Esophagus mucosa (tissue), 1 donor: ENCODE measurements at places on chromosomes 2 and 18. TPM values are rescaled to one million over a fixed set of nuclear protein-coding genes. Genes with fewer than 3 reads are reported as not detected.

SERPINB12 gene
- 0.60 TPM for total RNA-seq

TFPI gene
- 9.1 TPM for total RNA-seq

IL1R1 gene
- 19.1 TPM for total RNA-seq

FBXO48 gene
- 1.00 TPM for total RNA-seq

GRB14 gene
- total RNA-seq, result 0.36 TPM

NLRC4 gene
- 0.08 TPM for total RNA-seq

GCA gene
- 7.1 TPM for total RNA-seq

DNA sequence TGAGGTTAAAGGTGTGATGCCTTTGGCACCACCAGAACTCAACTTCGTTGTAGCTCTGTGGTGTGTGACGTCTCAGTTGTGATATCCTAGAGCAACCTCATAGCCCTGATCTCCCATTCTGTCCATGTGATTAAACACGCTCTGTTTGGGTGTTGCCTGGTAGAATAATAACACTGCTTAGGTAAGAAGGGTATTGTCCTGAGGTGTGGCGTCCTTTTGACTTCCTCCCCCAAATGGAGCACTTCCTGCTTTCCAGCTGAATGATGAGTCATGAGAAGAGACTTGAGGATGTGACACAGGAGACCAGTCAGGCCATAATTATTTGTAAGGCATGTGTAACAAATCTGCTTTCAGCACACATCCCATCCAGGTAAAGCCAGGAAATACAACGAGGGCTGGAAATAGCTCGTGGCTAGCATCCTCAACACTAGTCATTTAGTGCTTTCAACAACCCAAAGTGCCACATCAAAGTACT, 100.7 kb downstream of the RAPGEF4 start:
- peak; percentile 99 for ATAC-seq

DNA sequence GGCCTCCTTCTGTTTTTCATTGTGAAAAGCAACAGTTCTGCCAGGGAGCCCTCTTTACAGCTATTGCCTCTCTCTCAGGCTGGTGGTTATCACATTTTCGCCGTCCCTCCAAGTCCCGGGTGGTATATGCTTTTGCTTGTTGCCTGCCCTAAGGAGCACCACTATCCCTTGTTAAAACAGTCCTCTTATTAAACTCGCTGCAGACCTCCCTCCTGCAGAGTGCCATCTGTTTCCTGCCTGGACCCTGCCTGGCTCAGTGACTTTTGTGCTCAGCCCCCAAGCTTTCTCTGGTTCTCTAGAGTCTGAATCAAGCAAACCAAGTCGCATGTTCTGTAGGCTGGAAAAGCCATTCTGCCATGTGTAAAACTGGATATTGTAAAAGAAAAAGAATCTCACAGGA, 72.1 kb upstream of the FHL2 start:
- no peak for ATAC-seq

- no peak for ATAC-seq
These were observed 151.4 kb downstream of the TNS1 start for GRCh38 chr2:217851191-217852020.

DNA sequence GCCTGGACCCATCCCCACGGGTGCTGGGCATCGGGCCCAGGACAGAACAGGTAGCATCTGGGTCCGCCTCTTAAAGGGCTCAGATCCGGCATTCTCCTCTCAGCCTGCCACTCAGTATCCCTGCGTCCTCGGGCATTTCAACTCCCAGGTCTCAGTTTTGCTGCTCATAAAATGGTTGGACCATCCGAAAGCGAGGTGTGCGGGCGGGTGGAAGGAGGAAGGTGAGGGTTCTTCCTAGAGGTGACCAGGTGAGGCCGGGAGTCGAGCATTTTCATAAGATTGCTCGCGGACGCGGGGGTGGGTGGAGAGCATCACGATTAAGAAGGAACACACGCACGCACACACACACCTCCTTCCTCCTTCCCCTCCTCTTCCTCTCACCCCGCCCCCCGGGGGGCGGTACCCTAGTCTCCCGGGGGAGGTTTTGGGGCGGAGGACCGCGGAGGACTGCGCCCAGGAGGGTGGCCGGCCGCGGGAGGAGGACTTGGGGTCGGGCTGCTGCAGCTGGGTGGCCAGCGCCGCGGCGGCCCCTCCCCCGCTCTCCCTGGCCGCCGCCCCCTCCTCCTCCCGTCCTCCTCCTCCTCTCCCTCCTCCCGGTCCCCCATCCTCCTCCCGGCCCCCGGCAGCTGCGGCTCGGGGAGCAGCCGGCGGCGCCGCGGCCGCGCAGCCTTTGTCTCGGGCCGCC, 97.9 kb upstream of the GPR45 start:
- peak; percentile 50 for ATAC-seq

DNA sequence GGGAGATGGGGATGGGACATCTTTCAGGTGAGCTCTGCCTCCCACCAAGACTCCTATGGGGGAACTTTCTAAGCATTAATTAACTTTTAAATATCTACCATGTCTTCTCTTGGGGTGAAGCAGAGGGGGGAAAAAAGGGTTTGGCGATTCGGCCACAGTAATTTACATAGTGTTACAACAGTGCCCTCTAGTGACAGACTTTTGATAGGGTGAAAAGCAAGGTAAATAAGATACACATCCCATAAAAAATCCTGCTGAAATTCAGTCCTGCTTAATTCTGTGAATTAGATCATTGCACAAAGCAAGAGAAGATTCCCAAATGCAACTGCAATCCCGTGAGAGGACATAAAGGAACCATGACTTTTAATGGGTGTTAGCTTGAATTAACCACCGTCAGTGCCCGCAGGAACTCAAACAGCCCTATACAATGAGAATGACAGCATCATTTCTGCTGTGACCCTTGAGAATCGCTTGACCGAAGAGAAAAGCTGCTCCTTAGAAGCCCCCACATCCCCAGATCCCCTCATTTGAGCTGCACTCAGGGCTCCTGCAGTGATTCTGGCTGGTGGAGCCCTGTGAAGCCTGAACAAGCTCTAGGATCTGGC, 32.8 kb downstream of the FAM124B start:
- no peak for ATAC-seq

GRCh38 chr2:4272261-4272858, 569.0 kb downstream of the DCDC2C start:
- no peak for ATAC-seq

- ATAC-seq, result no peak
These were observed 36.2 kb upstream of the HS6ST1 start for GRCh38 chr2:128354726-128355470.

DNA sequence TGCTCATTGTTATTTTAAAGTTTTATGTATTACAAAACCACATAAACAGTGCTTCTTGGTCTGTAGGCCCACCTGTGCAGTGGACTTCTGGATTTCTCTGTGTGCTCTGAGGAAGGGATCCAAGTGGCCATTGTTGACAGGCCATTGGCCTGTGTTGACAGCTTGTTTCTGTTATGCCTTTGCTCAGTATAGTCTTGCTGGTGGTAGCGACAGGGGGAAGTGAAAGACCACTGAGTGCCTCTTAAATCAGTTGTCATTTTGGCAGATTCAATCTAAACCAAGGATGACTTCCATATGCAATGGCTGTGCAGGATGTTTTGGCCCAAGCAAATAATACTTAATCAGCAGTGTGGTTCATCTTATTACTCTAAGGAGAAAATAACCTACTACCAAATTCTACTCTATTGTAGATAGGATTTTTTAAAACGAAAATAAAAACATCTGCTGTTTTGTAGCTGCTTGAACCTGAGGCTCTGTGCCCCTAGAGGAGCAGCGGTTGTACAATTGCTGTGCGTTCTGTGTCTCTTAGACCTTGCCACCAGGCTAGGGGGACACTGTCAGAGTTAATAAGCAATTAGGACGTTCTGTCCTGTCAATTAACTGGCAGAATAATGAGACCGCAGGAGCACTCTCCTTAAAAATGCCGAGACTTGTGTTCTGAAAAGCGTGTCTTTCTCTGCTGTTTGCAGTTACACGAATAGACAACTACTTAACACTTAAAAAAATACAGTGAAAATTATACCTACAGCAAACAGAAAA, 108.2 kb downstream of the RHBDD1 start:
- ATAC-seq, result no peak

DNA sequence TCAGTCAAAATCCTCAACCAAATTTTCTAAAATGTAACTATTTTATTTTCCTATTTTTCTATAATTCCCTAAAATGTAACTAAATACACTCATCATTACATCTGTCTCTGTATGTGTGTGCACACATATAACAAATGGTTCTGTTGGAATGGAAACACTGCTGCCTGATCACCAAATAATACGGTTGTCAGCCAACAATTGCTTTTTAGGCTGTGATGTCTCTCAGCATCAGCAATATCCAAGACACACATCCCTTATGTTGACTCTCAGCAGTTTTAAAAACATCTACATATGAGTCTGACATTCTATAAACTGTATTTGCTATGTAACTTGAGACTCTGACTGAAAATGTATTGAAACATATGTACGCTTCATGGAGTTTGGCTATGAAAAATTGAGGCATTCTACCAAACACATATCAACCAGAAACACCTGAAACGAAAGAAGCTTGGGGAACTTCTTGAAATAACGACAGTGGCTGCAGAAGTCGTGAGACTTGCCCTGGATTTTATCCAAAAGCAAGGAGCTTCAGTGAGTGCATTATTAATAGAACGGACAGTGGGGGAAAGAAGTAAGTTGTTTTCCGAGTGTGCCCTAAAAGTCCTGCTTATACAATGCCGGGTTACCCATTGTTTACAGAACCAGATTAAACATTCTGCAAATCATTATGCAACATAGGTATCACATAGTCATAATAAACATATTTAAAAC, 110.2 kb upstream of the ITGB6 start:
- no peak for ATAC-seq

DNA sequence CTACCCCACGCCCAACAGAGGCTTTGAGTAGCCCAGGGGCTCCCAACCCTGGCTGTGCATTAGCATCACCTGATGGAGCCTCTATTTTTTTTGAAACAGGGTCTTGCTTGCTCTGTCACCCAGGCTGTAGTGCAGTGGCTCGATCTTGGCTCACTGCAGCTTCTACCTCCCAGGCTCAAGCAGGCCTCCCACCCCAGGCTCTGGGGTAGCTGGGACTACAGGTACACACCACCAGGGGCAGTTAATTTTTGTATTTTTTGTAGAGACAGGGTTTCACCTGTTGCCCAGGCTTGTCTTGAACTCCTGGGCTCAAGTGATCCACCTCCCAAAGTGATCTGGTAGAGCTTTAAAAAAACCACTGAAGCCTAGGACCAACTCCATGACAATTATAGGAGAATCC, 394.8 kb upstream of the ATP5MC3 start:
- no peak for ATAC-seq

DNA sequence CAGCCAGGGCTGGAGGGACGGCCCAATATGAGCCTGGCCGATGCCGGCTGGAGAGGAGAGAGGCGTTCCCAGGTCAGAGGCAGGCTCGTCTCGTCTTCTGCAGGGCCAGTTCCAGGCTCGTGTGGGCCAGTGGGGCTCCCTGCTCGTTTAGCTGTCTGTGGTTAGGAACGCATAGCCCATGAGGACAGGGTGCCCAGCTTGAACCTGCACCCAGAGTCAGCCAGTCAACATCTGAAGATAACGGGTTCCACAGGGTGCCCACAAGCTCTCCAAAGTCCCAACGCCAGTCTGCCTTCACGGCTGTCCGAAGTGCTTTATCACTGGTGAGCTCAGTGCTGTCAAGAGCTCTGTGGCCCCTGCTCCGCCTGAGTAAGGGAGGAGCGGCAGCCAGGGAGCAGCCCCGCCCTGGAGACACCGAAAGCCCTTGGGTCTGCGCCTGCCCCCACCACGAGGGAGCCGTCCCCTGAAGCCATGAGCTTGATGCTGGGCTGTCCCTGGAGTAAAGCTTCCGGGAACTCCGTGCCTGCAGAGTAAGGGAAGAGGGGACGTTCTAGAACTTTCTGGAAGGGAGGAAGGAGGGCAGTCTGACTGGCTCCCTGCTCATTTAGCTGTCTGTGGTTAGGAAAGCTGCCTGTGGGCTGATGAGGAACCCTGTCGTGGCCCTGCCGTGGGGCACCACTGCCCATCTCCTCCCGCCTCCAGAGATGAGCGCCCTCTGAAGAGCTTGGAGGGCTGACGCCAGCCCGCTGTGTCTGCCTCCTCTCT, 2.7 kb upstream of the HSBP1L1 start:
- ATAC-seq, result peak; percentile 64

- ATAC-seq, result peak; percentile 81
These were observed 56.6 kb downstream of the SP100 start for GRCh38 chr2:230472621-230473018.

DNA sequence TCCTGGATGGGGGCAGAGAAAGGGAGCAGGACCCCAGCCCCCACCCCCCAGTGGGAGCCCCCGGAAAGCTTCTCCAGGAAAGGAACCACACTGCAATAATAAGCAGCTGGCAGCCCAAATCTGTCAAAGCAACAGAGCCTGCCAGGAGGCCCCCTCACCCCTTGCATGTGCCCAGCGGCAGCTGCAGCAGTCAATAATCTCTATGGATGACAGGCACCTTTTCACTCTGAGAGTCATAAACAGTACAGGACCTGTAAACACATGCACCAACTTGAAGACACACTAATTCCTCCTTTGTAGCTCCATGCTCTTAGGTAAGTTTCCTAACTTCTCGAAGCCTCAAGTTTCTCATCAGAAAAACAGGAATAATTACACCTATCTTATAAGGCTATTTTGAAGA, 26.2 kb upstream of the KDM3A start:
- ATAC-seq, result peak; percentile 91

GRCh38 chr2:217847552-217848350, 155.0 kb downstream of the TNS1 start:
- ATAC-seq, result no peak
